ENCODE measurements at places on chromosomes 12 and 14.
A peak's percentile ranks its signal among the peaks of the same experiment; 100 is the strongest.

GRCh38 chr12:58725400-58726105 lies 194.8 kb downstream of the LRIG3 start:
- no peak for DNase-seq

GRCh38 chr12:67382241-67382871 lies 113.2 kb downstream of the CAND1 start:
- peak; percentile 77 for DNase-seq

DNA sequence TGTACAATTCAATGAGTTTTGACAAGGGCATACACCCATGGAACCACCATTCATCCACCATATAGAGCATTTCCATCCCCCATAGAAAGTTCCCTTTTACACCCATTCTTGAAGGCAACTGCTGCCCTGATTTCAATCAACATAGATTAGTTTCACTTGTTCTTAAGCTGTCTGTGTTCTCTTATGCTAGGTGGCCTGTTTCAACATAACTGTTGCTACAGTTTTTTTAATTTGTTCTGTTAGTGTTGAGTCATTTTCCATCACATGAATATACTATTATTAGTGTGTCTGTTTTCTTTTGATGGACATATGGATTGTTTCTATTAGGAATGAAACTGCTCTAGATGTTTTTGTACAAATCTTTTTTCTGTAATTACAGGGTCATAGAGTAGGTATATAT lies 123.4 kb downstream of the PTPRQ start:
- no peak for DNase-seq

DNA sequence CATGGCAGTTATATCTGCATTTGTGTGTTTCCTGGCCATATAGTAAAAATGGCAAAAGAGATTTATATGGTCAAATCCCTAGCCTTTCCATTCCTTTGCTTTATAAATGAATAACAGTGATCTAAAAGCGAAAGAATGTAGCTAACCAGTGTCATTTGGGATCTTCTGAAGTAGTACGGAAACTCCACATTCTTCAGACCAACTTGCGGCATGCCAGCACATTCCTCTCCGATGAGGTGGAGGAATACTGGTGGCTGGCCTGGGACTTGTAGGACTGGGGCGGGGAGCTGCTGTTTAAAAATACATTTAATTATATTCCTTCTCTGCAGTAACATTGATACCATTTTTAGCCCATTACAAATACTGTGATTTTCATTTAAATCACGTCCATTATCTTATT lies 85.3 kb downstream of the SAMD4A start:
- DNase-seq: peak; percentile 98

Data from stromal cell of bone marrow (primary cell).